ENCODE measurements at places on chromosomes 3 and 15.
A peak's percentile ranks its signal among the peaks of the same experiment; 100 is the strongest.

DNA sequence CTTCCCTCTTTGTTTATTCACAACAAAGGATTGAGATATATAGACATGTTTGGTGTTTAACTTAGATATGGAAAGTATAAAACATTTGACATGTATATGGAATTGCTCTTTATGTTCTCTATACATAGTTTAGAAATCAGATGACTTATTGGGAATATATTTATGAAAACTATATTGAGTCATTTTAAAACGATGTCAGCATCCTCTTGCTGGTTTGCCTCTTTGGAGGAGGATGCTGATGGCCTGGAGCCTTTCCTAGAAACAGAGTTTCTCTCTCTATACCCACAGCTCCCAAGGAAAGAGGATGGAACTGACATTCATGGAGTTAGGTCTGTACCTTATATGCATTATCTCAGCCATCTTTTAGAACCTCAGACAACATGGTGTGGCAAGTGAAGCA lies 40.3 kb downstream of the ZBTB38 start:
- no peak for DNase-seq

DNA sequence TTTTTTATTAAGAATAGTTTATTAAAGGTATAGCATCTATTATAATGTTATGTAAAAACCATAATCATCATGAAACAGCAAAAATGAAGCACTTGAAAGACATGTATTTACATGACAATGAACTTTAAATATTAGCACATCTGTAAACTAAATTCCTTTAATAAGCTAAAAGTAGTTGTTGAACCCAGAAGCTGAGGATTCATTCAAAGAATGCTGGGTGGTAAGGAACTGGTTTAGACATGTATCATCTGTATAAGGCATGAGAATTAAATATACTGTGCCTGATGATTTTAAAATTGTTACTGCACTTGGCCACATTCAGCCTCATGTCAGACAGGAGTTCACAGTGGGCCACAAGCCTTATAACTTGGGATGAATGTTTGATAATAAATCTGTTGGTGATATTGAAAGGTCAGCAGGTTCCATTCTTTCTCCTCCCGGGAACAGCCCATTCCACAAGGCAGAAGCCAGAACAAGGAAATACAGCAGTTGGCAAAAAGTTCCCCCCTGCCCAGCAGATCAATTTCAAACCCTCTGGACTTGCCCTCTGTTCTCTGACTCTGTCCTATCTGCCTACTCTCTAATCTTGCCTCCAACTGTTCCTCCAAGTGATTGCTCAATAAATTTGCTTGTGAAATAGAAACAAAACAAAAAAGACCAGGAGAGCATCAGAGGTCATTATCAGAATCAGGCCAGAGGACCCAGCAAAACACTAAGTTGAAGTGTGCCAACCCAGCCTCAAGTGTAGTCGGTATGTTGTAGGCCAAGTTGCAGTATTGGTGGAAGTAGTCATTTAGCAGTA lies 49.8 kb upstream of the TEX264 start:
- no peak for DNase-seq

GRCh38 chr3:106826791-106827311 lies 550.4 kb upstream of the CCDC54 start:
- no peak for DNase-seq

GRCh38 chr3:87508921-87509320 lies 232.5 kb upstream of the POU1F1 start:
- DNase-seq = no peak

DNA sequence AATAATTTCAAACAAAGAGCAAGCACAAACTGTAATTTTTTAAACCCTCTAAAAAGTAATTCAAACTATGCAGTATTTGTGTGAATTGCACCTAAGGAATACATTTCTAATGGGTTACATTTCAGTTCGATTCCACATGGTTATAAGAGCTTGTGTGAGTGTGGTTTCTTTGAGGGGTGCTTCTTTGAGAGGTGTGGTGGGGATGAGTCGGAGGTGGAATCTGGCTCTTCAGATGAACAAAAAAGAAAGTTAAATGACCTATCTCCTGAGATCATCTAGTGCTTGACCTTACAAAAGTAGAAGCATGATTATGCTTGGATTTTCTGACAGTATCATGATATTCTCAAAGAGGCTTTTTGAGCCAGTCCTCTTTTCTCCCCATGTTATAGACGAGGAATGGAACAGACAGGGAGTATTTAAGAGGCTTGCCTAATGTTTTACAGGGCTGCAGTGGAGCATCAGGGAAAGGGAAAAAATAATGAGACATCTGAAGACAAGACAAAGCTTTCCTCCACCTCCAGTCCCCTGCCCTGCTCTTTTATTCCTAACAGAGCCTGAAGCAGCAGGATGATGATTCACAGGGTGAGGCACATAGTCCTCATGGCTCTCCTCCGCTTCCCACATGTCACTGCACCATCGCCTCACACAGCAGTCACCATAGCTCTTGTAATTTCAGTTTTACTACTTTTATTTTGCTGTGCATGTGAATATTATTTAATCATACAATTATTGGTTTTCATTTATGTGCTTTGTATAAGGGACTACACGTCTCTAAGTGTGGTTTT lies 82.0 kb downstream of the LYSMD4 start:
- DNase-seq = no peak

DNA sequence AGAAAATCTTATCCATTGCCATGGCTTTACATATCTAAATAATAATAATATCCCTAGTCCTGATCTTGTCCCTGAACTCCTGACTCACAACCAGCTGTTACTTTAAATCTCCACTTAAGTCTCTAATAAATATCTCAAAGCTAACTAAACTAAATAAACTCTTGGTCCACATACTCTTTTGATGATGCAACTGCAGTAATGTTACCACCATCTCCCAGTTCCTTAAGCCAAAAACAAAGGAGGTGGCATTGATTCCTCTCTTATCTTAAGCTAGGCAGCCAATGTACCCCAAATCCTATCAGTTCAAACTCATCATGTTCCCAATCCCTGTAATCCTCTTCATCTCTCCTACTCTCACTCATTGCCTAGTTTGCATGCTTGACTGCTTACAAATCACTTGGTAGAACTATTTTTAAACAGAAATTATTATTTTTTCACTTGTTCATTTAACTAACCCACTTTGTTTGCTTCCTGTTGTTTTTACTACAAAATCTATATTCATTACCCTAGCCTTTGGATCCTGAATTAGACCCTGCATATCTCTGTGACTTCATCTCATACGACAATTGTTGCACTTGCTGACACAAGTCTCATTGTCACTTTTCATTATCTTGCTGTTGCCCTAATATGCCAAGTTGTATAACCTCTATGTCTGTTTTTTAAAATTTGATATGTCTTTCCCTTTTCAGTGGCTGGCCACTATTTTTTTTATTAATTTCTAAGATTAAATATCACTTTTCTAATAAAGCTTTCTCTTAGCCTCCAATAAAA lies 462.2 kb downstream of the ZPLD1 start:
- DNase-seq = no peak

DNA sequence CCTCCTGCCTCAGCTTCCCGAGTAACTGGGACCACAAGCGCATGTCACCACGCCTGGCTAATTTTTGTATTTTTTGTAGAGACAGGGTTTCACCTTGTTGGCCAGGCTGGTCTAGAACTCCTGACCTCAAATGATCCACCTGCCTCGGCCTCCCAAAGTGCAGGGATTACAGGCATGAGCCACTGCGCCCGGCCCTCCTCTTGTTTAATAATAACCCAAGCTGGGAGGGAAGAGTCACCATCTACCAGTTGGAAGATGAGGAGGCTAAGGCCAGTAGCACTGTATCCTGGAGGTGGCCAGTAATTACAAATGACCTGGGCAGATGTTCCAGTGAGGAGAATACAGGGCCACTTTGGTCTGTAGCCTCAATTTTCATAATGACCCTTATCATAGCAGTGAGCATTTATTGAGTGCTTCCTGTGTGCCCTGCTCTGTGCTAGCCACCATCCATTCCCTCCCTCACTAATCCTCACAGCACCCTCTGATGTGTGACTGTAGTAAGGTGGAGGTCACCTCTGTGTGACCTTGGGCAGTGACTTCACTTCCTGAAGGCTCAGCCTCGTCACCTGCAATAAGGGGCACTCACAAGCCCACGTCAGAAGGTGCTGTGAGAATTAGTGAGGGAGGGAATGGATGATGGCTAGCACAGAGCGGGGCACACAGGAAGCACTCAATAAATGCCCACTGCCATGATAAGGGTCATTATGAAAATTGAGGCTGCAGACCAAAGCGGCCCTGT lies 64.2 kb downstream of the ABTB1 start:
- no peak for DNase-seq

GRCh38 chr3:134059671-134060560 lies 30.2 kb upstream of the SLCO2A1 start:
- DNase-seq = peak; percentile 62

- DNase-seq = no peak
Measured at GRCh38 chr3:100002599-100003350, 111.5 kb downstream of the FILIP1L start.

- no peak for DNase-seq
Measured at GRCh38 chr3:56593455-56594158, 36.6 kb downstream of the CCDC66 start.

- no peak for DNase-seq
Measured at GRCh38 chr3:195061756-195062655, 209.0 kb downstream of the XXYLT1 start.

- no peak for DNase-seq
Measured at GRCh38 chr3:179768080-179768479, 115.2 kb downstream of the USP13 start.

- no peak for DNase-seq
Measured at GRCh38 chr3:51099794-51100535, 285.1 kb upstream of the MANF start.

- no peak for DNase-seq
Measured at GRCh38 chr3:171835116-171835515, 8.0 kb upstream of the TMEM212 start.

- no peak for DNase-seq
Measured at GRCh38 chr15:45521596-45522327, 793 bp downstream of the SLC30A4 start.

DNA sequence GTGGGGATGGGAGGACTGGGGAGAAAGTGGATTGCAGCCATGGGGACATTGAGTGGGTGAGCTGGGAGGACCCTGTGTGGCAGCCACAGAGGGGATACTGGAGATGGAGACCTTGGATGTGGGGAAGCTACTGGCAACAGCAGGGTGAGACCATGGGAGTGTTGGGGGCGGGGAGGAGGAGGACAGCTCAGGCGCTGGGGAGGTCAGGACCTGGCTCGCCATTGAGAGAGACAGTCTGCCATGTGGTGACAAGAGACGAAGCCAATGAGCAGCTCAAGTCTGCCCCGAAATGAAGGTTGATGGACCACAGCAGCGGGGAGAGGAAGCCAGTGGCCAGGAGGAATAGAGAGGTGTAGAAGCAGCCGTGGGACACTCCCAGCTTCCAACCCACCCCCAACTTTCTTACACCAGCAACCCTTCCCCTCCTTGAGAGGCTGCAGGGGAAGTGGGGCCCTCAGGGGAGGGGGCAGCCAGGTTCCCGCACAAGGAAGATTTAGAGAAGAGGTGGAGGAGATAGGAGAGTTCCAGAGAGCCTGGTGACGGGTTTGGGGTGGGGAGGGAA lies 118.1 kb downstream of the ASB7 start:
- peak; percentile 57 for DNase-seq

DNA sequence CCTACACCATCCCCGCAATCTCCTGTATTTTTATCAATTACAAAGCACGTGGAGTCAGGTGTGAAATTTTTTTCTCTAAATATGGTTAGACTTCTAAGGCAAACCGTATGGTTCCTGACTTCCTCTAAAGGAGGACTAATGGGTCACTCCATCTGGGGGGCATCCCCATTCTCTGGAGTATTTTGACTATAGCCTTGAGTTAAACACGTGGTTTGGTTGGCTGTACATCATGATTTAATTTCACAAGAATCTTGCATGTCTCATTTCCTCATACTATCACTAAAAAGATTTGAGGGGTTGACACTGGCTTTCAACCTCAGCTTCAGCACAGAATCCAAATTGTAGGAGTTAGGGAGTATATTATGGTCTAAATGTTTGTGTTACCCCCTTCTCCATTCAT lies 25.3 kb upstream of the ZNF770 start:
- DNase-seq = no peak

GRCh38 chr3:154398084-154398967 lies 31.7 kb downstream of the GPR149 start:
- DNase-seq = no peak

- DNase-seq = no peak
Measured at GRCh38 chr15:83926116-83926515, 272.2 kb downstream of the ADAMTSL3 start.

- no peak for DNase-seq
Measured at GRCh38 chr3:116905794-116906193, 196.2 kb downstream of the TUSC7 start.

DNA sequence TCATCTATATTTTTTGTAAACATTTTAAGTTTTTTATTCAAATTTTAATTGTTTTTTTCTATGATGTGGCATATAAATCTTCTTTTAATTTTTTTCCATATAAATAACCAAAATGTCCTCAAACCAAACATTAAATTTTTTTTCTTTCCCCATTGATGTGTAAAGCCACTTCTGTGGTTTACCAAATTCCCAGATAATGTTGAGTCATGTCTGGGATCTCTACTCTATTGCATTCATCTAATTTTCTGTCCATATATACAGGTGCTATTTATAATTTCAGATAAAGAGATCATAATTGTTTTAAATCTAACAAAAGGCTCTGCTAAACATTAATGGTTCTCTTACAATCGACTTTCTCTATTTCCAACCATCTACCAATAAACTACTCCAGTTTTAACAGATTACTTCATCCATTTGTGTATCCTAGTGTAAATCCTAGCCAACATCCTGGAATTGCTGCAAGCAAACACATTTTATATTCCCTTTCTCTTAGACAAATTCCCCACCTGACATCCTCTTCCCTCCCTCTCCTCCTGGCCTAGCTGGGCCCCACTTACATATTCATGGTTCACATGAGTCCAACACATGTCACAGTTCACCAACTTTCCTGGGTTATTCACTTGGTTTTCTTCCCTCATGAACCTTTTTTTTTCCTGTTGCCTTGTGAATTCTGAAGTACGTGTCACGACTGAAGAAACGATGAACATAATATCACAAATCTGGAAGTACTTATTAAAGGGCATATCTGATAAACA lies 368.0 kb upstream of the AGTR1 start:
- DNase-seq = no peak

DNA sequence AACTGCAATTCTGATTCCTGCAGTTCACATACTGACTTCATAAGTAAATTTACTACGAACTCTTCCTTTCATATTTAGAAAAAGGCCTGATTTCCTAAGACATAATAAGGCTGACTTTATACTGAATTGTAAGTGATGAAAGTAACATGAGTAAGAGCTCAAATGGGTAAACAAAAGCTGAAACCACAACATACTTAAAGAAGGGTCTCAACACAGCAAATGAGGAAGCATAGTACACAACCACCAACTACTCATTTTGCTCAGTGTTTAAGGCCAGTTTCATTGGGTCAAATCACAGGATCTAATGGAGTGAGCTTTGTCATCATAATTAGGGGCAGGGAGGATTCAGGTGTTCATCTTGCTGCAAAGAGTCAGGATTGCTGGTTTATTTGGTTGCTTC lies 81.4 kb downstream of the SETD2 start:
- DNase-seq = no peak

DNA sequence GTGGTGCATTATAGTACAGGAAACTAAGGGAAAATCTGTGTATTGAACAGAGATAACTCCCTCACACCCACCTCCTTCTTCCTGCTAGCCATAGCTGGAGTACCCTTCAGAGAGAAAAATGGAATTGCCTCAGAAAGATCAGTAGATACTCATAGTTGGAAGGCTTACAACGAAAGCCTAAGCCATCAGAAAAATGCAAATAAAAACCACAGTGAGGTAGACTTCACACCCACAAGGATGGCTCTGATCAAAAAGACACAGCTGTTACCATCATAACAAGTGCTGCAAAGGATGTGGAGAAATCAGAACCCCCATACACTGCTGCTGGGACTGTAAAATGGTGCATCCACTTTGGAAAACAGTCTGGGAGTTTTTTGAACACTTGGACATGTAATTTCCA lies 7.4 kb upstream of the DLG1 start:
- DNase-seq = no peak

All from coronary artery (tissue), 2 donors.